Posterior vena cava (tissue), 2 donors: ENCODE measurements at places on chromosomes 7 and 10.

- DNase-seq = no peak
Measured at GRCh38 chr10:92208736-92209135, 82.1 kb downstream of the CPEB3 start.

DNA sequence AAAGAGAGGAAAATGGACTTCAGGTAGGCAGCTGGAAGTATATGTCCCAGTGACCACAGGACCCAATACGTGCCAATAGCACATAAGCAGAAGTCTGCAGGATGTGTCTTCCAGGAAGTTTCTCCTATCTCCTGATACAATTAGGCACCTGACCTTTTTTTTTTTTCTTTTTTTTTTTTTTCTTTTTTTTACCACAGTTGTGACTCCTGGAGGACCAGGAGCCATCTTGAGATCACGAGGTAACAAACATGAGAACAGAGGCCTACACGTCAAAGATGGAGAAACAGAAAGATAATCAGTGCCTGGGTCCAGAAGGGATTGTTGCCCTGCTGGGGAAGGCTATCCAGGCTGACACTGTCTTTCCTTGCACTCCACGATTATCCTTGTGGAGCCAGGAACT is 312.4 kb upstream of the NEBL start:
- DNase-seq = no peak

GRCh38 chr10:95289003-95289920 is 1.5 kb downstream of the PDLIM1 start:
- DNase-seq = no peak

DNA sequence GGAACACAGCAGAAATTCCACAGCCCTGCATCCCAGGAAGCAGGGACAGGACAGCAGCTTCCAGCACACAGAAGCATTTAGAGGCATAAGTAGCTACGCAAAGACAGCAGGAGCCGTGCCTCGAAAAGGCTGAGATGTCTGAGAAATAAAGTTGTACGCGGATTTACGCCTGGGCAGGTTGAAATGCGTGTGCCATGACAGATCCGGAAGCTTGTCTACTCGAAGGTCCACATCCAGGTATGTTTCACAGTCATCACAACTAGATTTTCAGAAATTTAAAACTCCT is 26.1 kb downstream of the DIP2C start:
- peak; percentile 42 for DNase-seq

DNA sequence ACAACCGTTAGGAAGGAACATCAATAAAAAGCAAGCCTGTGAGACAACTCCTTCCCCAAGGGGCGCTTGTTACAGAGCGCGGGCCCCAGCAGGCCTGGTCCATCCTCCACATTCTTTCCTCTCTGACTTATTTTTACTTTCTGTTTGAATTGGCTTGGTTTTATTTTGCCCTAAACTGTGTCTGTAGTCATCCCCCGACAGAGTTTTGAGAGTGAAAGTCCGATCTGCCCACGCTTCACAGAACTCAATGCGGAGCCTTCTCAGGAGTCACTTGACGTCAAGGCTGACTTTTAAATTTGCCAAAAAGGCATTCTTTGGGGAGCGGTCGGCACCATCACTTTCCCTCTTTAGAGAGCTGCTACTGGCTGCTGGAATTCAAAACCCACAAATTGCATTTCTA is 150.1 kb upstream of the KLF6 start:
- no peak for DNase-seq

DNA sequence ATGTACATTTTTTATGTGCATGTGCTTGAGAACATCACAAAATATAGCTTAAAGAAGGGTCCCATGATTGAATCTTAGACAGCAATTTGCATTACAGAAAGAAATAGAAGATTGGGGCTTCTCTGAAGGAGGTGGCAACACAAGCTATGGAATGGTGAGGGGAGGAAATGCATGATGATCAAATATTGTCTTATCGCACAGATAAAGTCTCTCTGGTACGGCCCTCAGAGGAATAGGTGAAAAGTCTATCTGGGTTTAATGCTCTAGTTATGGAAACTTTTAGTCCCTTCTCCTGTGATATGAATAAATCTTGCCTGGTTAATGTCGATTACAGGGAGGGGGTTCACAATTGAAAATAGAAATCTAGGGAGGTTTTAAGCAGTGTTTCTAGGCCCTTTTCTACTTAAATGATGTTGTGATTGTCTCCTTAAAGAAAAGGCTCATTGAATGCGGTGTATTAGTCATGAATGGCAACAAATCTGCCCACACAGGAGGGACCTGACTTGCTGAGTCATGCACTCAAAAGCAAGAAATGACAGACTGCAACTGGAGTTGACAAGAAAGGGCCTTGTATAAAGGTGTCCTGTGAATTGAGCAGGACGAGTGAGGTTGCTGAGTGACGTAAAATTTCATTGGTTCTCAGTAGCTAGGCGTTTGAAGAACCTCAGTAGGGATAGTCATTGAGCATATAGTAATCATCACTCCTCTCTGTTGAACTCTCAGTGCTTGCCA is 133.4 kb upstream of the CSTF2T start:
- no peak for DNase-seq

DNA sequence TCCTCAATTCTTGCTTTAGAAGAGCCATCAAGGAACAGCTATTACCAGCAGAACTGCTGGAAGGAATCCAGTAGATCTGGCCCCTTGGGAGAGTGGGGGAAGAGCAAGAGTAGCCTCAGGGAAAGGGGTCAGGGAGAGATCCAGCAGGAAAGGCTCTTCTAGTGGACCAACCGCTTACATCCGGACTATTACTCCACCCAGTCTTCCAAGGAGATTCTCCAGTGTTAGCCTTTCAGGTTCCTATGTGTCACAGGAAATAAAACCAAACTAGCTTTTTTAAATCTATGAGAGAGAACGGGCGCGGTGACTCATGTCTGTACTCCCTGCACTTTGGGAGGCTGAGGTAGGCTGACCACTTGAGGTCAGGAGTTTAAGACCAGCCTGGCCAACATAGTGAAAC is 34.3 kb downstream of the TET1 start:
- DNase-seq = no peak

GRCh38 chr10:32437334-32437733 is 8.6 kb upstream of the CCDC7 start:
- no peak for DNase-seq

DNA sequence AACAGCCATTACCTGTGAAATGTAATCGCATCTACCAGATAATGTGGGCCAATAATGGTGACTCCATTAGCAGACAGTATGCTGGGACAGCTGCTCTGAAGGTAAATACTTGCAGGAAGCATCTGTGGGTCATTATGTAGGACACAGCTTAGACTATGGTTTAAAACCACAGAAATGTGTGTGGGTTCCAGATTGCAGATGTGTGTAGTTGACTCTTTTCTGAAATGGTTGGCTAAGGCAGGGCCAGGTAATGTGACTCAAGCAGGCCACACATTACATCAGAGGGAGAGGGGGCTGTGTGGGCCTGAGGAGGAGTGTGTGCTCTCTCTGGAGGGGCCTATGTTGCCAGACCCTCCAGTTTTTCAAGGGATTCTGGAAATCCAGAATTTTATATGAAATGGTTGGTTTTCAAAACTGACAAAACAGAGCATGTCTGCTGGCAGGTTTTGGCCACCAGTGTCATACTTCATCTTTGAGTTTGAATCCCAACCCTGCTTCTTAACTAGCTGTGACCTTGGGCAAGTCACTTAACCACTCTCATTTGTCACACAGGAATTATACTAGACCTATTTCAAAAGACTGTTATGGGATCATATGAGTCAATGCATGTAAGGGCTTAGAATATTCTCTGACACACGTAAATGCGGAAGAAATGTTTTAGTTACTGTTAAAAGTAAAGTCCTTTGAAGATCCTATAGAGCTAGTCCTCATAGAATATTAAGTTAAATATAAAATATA is 64.5 kb downstream of the MCMBP start:
- DNase-seq = no peak

- peak; percentile 31 for DNase-seq
Measured at GRCh38 chr10:86319676-86320075, 46.9 kb downstream of the GRID1 start.

- DNase-seq = no peak
Measured at GRCh38 chr10:62008946-62009345, 107.4 kb downstream of the ARID5B start.
